ENCODE measurements at places on chromosomes 3 and 15.

- peak; percentile 22 for DNase-seq
These were observed 236.3 kb downstream of the MEX3B start for GRCh38 chr15:81809543-81809942.

- DNase-seq = peak; percentile 66
These were observed 23.1 kb downstream of the ANXA2 start for GRCh38 chr15:60374628-60375081.

GRCh38 chr3:187434524-187434923 lies 66.3 kb downstream of the RTP4 start:
- no peak for DNase-seq

DNA sequence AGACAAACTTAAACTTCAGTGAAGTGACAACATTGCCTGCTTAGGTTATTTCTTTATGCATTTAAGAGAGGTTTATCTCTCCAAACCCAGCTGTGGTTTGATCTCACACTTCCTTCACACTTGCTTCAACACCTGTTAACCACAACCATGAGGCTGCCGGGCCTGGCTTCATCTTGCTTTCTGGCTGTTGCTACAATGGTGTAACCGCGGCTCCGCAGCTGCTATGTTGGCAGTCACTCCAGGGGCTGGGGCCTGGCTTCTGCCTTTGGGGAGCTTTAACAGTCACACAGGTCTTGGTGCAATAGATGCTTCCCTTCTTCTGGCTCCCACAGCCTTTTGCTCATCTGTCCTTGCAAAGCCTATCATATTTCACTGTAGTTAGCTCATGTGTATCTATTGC lies 72.9 kb upstream of the MNS1 start:
- DNase-seq = no peak

- DNase-seq = no peak
These were observed 266.4 kb upstream of the GOLIM4 start for GRCh38 chr3:168362156-168362555.

GRCh38 chr15:85457392-85457968 lies 77.1 kb downstream of the AKAP13 start:
- no peak for DNase-seq

DNA sequence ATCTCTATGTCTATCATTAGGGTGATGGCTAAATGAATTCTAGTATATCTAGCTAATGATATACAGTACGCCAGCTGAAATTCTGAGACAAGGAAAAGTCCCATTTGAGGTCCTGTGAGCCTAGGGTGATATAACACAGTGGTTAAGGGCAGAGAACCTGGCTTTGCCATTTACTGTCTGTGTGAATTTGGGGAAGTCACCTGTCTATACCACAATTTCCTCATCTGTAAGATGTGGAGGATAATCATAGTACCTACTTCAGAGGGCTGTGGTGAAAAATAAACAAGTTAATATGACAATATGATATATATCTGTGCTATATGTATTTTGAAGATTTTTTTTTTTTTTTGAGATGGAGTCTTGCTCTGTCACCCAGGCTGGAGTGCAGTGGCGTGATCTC lies 9.8 kb upstream of the ANKDD1A start:
- no peak for DNase-seq

- no peak for DNase-seq
These were observed 627.0 kb upstream of the TBL1XR1 start for GRCh38 chr3:177824190-177824786.

DNA sequence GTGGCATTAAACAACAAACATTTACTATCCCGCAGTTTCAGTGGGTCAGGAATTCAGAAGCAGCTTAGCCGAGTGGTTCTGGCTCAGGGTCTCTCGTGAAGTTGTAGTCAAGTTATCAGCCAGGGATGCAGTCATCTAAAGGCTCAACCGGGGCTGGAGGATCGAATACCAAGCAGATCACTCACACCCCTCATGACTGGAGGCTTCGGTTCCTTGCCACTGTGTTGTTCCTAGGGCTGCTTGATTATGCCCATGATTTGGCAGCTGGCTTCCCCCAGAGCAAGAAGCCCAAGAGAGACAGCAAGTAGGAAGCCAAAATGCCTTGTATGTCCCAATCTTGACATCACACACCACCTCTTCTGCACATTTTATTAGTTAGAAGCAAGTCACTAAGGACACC lies 33.9 kb upstream of the CDCP1 start:
- no peak for DNase-seq

DNA sequence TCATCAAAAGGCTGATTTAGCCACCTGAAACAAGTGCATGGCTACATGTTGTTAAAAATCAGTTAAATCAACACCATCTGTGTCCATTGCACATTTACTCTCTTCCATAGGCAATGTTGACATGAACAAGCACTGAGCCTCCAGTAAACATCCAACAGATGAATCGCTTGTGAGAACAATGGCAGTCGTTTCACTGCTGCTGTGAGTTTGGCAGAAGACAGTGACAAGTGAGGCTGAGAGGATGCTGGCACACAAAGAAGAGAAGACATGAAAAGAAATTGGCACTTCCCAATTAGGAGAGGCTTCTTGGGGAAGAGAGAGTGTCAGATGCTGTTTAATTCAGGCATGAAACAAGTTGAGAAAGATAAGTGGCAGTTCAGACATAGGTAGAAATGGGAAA lies 227.4 kb upstream of the STT3B start:
- DNase-seq = no peak
